ENCODE measurements at places on chromosomes 7 and 10. TPM values are rescaled to one million over a fixed set of nuclear protein-coding genes. Genes with fewer than 3 reads are reported as not detected.

FGFR2 gene
- total RNA-seq, result 68.0 TPM

ZPBP gene
- total RNA-seq, result not detected

- DNase-seq, result no peak
Observed at GRCh38 chr10:102269017-102269416, 23.7 kb downstream of the GBF1 start.

- DNase-seq, result no peak
Observed at GRCh38 chr7:140889645-140890044, 35.1 kb downstream of the BRAF start.

DNA sequence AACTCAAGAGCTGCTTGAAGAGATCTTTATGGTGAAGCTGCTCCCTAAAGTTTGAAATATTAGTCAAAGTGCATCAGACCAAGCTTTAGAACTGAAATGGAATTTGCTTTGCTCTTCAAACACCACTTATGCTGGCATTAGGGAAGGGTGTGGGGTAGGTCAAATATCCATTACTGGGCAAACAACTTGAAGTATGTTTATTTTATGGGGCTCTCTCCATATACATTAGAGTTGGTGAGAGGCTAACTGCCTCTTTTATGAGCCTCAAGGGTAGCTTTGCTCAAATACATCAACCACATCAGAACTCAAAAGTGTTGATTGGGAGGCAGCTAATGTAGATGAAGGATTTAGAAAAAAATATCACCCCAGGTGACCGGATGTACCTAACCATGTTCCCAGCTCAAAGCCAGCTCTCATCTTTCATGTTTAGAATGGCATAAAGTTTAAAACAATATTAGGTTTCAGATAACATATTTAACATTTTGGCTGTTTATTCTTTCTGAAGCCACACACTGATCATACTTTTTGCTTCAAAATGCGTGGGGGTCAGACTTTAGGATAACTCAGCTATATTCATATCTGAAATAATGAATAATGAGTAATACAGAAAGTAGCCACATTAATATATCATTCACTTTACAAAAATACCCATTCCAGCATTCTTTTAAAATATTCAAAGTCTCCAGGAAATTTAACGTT lies 318.6 kb downstream of the PTEN start:
- no peak for DNase-seq

GRCh38 chr7:8387551-8388256 lies 45.7 kb upstream of the NXPH1 start:
- DNase-seq, result no peak

GRCh38 chr10:63343476-63343875 lies 122.3 kb downstream of the JMJD1C start:
- no peak for DNase-seq

- DNase-seq, result no peak
Observed at GRCh38 chr10:87677595-87677994, 17.9 kb downstream of the PAPSS2 start.

DNA sequence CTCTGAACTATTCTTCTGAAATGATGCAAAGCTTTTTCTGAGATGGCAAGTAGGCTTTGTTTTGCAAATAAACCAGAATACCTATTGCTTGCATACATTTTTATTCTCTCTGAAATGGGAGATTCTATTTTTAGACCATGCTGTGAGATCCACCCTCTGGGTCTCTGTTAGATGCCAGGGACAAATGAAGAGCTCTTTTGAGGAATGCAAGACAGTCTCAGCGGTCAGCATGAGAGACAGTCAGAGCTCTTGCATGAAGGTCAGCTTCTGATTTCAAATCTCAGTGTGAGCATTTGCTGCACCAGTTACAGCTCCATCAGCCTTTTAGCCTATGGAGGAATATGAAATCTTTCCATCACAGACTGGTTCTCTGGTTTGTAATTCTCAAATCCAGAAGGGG lies 429.9 kb upstream of the KLF6 start:
- no peak for DNase-seq

- no peak for DNase-seq
Observed at GRCh38 chr7:155913719-155914118, 101.5 kb upstream of the SHH start.

DNA sequence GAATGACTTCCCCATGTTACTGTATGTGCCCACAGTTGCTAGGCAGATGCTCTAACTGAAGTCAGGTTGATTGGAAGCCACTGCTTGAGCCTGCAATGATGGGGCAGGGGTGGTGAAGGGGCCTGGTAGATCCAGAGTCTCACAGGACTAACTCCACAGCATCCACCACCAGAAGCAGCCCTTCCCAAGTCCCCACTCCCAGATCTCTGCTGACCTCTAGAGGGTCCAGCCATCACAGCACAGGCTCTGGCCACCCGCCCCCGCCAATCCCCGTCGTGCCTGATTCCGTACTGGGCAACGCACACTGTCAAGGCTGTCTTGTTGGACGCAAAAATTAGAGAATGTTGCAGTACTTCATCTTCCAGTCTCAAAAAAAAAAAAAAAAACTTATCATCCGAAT lies 136.8 kb upstream of the PDE1C start:
- DNase-seq, result no peak

- DNase-seq, result no peak
Observed at GRCh38 chr7:43850348-43851116, 18.8 kb downstream of the MRPS24 start.

DNA sequence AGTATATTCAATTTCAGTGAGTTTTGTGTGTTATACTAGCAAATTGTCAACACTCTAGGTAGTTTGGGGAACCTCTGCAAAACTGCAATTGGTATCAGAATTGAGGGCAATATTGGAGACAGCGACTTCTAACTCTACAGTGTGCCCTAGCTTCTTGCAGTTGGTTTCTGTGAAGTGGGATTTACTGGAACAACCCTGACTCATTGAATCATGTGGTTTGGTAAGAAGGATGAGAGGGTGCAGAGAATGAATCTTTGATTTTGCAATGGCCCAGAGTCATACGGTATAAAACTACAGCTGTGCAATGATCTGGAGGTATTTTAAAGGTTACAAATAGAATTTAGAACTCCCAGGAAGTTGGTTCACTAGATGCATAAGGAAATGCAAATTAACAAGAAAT lies 129.1 kb upstream of the PPP1R3A start:
- DNase-seq, result no peak

GRCh38 chr10:45581216-45581549 lies 91.4 kb downstream of the ZFAND4 start:
- no peak for DNase-seq

GRCh38 chr7:91088156-91088555 lies 176.1 kb upstream of the FZD1 start:
- DNase-seq, result no peak

- DNase-seq, result no peak
Observed at GRCh38 chr7:28132959-28133870, 47.4 kb downstream of the JAZF1 start.

DNA sequence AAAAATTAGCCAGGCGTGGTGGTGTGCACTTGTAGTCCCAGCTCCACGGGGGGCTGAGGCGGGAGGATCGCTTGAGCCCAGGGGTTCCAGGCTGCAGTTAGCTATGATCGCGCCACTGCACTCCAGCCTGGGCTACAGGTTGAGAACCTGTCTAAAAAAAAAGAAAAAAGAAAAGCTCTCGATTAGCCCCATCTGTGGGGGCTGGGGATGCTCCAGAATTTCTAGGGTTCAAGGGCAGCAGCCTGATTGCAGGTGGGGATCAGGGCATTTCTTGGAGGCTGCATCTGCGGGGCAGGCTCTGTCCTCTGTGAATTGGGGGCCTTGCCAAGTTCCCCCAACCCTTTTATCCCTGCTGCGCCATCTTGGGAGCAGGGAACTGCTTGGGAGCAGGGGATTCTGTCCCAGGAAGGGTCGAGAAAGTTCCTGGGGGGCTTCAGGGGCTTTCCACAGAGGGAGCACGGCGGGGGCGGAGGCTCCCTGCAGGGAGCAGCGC lies 651 bp upstream of the ARPC1A start:
- DNase-seq, result no peak

- no peak for DNase-seq
Observed at GRCh38 chr7:88317422-88317821, 10.7 kb upstream of the STEAP4 start.

DNA sequence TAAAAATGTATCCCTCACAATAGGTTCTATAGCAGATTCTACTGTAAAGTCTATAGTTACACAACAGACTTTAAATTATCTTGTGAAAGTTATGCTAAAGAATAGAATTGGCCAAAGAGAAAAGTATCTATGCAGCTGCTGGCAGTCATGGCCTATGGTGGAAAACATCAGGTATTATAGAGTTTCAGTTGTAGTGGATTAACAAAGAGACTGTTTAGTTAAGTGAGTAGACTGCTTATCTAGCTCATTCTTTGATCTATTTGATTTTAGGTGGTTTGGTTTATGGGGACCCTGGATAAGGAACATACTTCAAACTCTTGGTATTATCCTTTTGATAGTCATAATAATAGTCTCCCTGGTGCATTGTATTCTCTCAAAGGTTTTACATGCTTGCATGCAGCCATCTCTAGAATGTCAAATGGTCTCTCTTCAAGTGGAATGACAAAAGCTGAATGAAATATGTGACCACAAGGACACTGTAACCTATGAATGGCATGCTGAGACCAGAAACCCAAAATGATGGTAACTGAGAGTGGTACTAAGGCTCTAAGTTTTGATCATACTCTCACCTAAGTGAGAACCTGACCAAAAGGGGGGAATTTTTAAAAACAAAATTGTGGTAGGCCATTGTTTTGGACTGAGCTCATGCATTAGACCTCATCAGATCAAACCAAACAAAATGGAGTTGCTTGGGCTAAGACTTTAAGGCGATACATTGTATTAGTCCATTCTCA lies 54.9 kb upstream of the NAMPT start:
- DNase-seq, result no peak

All from left colon (tissue), 2 donors.